ENCODE measurements at places on chromosomes 5 and 9.

GRCh38 chr5:76111477-76112174 is 28.4 kb downstream of the SV2C start:
- no peak for DNase-seq

DNA sequence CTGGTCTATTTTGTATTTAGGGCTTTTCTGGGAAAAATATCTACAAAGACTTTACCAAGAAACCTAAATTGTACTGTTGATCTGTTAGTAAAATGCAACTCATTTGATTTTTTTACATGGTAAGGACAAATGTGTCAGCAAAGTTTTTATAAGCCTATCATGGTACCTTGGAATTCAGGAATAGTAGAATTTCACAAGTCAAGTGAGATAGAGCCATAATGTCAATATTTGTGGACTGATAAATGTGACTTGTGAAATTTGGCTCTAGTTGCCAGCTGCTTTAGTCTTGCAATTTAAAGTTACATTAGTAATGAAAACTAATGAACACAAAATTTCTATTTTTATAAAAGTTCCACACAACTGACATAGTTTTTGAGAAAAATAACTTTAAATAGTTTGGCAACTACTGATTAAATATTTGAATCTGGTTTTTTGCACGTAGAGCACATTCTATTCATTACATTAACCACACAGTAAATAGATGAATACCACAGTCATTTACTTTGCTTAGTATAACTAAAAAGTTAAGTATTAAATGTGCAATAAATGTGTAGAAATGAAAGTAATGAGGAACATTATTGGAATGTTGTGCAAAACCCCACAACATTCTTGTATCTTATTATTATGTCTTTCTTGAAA is 41.2 kb upstream of the RIOK2 start:
- no peak for DNase-seq

DNA sequence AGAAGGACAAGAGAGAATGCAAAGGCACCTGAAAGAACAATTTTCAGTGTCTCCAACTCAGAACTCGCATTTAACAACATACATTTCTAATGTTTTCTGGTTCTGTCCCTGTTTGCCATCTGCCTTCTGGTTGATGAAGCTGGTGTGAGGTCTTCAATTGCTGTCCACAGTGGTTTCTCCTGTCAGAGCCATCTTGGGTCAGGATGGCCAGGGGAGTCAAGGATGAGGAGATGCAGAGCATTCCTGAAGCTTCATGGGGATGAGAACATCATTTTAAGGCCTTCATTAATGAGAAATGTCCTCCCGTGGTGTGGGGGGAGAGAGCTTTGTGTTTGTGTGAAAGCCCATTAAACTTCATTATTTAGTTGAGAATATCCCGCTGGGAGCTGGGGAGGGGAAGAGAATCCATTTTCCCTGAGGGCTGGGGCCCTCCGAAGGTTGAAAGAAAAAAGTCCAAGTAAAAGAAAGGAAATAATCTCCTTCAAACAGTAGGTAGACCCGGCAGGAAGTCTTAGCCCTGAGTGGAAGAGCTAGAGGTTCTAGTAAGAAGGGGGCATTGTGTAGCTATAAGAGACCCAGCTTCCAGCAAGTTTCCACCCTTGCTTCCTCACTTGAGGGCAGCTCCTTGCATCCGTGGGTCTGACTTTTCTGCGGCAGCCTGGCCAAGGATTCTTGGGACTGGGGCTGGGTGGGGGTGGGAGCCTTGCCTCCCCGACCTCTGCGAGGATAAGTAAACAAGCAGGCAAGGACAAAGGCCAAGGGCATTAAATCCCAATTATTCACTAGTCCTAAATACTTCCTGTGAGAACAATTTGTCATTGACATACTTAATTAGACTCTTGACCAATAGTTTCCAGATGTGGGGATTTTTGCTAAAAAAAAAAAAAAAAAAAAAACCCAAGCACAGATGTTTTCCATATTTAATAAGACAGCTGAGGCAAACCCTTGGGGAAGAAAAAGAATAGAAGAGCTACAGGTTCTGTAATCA is 119.2 kb downstream of the MSX2 start:
- no peak for DNase-seq

DNA sequence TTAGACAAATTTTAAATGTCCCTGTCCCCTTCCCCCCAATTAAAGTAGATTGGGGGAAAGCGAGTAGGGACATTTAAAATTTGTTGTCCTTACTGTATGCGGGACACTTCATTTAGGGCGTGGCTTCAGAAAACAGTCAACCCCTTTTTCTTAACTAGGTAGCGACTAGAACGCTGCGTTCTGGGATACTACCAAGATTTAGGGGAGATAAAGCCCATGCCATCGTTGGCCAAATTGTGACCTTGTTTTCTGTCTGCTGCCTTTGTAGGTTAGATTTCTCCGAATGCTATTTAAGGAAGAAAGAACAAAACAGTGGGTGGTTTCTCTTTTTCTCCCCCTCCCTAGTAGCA is 1.2 kb downstream of the CKS2 start:
- DNase-seq: peak; percentile 68

Measured in hematopoietic multipotent progenitor cell treated with erythropoietin and hydrocortisone succinate and interleukin-3 and kit ligand, for 15 days (in vitro differentiated cells).